ENCODE measurements at places on chromosomes 16 and 17.
A peak's percentile ranks its signal among the peaks of the same experiment; 100 is the strongest.

GRCh38 chr16:57977418-57978069 is 6.6 kb upstream of the CNGB1 start:
- no peak for DNase-seq

GRCh38 chr17:34609210-34609609 is 29.8 kb downstream of the TMEM132E start:
- DNase-seq, result no peak

DNA sequence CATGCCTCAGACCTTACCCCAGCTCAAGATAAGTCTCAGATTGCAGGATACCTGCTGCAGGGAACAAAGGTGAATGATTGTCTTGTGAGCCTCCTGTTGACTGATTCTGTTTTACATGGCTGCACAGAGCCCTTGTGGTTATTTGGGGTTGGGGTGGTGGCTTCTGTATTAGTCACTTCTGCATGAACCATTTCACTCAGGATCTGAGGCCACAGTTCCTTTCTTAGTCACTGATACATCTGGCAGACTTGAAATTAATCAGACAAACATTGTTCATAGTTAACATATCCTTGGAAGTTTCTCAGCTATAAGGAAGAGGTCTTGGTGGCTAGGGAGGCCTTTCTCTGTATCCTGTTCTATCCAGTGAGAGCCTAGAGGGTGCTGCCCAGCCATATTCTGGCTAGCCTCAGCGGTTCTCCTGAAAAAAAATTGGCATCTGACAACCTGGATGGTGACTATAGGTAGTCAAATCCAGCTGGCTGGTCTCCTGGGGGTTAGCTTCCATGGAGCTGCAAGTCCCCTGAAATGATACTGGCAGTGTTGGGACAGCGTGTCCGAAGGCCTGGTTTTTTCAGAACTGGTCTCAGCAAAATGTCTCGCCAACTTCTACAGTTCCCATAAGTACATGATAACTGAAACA is 8.4 kb upstream of the PLK1 start:
- DNase-seq, result no peak

GRCh38 chr17:19238167-19238505 is 970 bp downstream of the EPN2 start:
- DNase-seq, result no peak

DNA sequence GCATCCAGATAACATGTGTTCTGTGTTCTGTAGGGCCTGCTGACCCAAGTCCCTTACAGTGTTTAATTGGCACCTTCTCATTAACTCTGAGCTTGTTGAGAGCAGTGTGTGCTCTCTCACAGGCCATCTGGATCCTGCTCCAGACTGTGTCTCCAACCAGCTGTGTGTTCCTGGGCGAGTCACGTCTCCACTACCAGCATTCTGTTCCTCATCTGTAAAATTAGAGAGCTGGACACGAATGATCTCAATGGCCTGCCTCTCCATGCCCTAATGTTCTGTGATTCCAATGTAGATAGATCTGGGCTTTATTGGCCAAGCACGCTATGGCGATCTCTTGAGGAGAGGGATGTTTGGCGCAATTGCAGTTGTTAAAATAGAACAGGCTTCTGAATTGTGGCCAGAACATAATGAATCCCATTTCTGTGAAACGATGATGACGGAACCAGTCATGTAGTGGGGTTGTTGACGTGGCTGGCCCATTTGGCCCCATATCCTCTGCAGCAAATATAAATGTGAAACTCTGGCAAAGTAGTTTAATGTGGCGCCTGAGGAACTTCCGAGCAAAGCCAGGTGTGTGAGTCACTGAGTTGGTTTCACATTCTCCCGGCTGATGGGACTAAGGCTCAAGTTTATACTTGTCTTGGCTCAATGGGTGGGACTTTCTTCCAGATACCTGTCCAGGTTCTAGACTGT is 22.2 kb downstream of the TBX4 start:
- no peak for DNase-seq

GRCh38 chr17:34997355-34997862 is 17.1 kb downstream of the LIG3 start:
- DNase-seq, result no peak

DNA sequence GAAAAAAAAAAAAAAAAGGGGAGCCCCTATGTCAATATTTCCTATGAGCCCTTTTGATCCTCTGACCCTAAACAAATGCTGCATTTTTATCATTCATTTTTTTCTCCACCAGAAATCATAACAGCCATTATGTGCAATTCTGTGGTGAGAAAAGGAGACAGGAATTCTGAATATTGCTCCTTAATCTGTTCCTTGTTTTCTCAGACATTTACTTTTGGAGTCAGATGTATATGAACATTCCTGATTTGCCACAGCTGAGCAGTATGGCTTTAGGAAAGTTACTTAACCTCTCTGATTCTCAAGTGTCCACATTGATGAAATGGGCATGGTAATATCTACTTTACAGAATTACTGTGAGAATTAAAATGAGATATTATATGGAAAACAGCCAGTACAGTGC is 144.4 kb downstream of the SKAP1 start:
- DNase-seq, result no peak

GRCh38 chr17:82105882-82106687 is 8.0 kb upstream of the FASN start:
- peak; percentile 55 for DNase-seq

Data from common myeloid progenitor, CD34-positive (primary cell).